Ovary (tissue), 10 donors: ENCODE measurements at places on chromosomes 6 and 20.

GRCh38 chr20:44810391-44811149 is at the start of gene RIMS4:
TSS of gene RIMS4 (minus strand) at chr20:44810546. CDS start at chr20:44810271, 275 bp downstream.
- no peak for DNase-seq
- H3K27ac ChIP-seq: no peak within 1 kb of the TSS
- H3K4me3 ChIP-seq: no peak within 1 kb of the TSS
- H3K36me3 ChIP-seq: no peaks in the 10 kb centered on the region
- no peaks in the 10 kb centered on the region for H3K4me1 ChIP-seq

DNA sequence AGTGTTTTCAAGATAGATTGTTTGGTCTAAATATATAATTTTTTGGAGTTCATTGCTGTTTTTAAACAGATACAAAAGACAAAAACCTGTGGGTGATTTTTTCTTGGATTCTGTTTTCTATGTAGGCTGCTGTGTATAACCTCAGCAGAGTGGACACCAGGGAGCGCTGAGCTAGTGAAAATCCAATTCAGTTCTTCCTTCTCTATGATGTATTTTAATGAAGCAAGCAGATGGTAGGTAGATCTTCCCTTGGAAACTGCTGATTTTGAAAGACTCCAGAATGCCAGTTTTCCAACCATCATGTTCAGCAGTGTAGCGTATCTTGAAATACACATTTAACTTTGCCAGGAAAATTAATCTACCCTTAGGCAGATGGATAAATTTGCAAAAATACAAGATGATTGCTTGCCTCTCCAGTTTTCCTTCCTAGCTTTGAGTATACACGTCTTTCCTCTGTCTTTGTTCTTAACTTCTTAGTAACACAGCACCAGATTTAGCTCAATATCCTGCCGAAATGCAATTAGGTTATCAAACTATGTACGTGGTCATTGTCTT is 178.0 kb downstream of the PHF3 start:
- H3K27me3 ChIP-seq: no peaks in the 10 kb centered on the region
- H3K36me3 ChIP-seq: no peaks in the 10 kb centered on the region
- H3K27ac ChIP-seq: no peak overlapping the region
- DNase-seq: no peak

DNA sequence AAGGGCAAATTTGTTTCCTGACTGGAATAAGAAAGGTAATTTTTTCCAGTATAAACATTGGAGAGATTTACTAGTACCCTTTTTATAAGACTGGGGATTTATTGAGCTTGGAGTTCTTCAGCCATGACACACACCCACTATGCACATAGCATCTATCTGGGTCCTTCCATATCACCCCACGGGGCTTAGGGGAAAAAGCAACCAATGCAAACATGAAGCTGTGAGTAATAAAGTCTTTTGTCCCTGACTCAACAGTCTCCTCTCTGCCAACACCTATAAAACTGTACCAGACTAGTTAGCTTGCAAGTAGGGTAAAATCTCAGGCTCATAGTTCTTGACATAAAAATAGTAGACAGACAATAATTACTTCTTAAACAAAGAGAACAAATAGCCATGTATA is 23.4 kb downstream of the COL21A1 start:
- H3K27ac ChIP-seq: no peak overlapping the region
- H3K4me3 ChIP-seq: no peak overlapping the region
- DNase-seq: no peak
- H3K4me1 ChIP-seq: no peaks in the 10 kb centered on the region
- H3K27me3 ChIP-seq: no peaks in the 10 kb centered on the region

DNA sequence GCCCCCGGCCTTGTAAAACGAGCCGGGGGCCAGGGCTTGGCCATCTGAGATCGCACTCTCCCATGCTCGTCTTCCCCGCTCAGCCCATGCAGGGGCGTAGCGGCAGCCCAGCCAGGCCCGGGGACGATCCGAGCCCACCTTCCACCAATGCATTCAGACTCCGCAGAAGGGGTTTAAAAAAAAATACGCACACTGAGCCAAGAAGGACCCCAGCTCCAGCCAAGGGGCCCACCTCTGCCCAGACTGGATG is 320 bp downstream of the GSTA4 start:
- H3K27ac ChIP-seq: peak overlapping the region; percentile 73
- H3K4me3 ChIP-seq: peak overlapping the region; percentile 82
- H3K4me1 ChIP-seq: peaks cover 3% of the 10 kb centered on the region
- peak; percentile 74 for DNase-seq

GRCh38 chr6:34273242-34273805 is 24.5 kb upstream of the SMIM29 start:
- H3K36me3 ChIP-seq: no peaks in the 10 kb centered on the region
- no peak overlapping the region for H3K4me3 ChIP-seq
- no peak for DNase-seq
- H3K4me1 ChIP-seq: no peaks in the 10 kb centered on the region
- no peaks in the 10 kb centered on the region for H3K27me3 ChIP-seq

- H3K27ac ChIP-seq: peak overlapping the region; percentile 50
- peak; percentile 49 for DNase-seq
- peaks cover 2% of the 10 kb centered on the region for H3K4me1 ChIP-seq
- no peaks in the 10 kb centered on the region for H3K36me3 ChIP-seq
- no peak overlapping the region for H3K4me3 ChIP-seq
- H3K27me3 ChIP-seq: no peaks in the 10 kb centered on the region
These were observed 29.7 kb downstream of the RPP40 start for GRCh38 chr6:4973982-4974745.

DNA sequence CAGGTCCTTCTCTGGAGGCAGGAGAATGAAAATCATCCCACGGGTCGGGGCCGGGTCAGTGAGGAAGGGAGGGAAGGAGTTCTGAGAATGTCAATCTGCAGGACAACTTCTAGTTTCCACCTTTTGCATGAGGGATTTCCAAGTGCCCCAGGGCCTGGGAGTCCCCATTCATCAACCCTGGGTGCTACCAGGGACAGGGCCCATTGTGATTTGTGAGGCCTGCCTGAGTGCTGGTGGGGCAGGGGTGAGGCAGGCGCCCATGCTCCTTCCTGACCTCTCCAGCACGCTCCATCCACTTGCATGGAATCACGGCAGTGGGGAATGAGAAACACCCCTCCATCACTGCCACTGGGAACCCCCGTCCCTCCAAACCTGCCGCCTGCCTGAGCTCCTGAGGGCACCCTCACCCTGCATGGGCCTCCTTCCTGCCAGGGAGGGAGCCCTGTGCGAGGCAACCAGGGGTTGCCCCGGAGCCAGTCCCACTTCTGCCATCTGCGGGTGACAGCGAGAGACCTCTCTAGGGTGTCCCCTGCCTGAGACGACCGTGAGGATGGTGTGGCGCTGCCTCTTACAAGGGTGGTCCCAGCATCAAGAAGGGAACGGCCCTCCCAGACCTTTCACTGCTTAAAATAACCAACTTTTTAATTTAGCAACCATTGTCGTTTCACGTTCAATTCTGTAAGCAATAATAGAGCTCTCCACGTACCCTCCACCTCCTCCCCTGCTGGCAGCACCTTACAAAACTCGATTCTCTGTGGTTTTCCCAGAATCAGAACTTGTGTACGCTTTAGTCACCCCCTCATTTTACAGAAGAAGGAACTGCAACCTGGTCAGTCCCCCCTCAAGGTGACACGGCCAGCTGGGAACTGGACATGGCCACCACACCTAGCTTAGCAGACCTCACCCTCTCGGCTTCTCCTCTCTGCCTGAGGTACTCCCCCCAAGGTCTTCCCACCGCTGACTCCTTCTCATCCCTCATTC is 28.6 kb downstream of the PMEPA1 start:
- no peak overlapping the region for H3K27ac ChIP-seq
- DNase-seq: no peak
- peaks cover 32% of the 10 kb centered on the region for H3K4me1 ChIP-seq
- no peak overlapping the region for H3K4me3 ChIP-seq
- H3K36me3 ChIP-seq: no peaks in the 10 kb centered on the region
